RPMI7951 (cell line): ENCODE measurements at places on chromosomes 3 and 15. TPM values are rescaled to one million over a fixed set of nuclear protein-coding genes. Genes with fewer than 3 reads are reported as not detected.

GRCh38 chr3:55480911-55481743 is 6.0 kb downstream of the WNT5A start:
- peak; percentile 89 for DNase-seq

DNA sequence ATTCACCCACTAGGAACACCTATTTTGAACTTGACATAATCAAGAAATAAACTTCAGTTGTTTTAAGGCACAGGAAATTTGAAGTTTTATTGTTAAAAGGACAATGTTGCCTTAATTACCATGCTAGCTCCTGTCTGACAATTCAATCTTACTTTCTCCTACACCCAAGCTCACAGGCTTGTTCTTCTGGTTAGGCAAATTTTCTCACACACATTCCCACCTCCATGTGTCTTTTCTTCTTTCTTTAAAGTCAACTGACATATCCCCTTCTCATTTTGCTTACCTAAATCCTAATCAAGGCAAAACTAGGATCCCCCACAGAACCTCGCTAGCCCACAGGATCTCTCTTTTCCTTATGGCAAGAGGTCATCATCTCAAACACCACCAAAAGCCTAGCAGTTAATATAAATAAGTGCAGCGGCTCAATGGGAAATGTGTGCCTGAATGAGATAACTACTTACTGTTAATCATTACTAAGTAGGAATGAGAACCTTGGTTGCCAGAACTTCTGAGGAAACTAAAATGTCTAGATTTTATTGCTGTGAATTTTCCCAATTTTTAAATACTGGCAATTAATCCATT is 189.3 kb downstream of the PLCH1 start:
- DNase-seq, result no peak

DNA sequence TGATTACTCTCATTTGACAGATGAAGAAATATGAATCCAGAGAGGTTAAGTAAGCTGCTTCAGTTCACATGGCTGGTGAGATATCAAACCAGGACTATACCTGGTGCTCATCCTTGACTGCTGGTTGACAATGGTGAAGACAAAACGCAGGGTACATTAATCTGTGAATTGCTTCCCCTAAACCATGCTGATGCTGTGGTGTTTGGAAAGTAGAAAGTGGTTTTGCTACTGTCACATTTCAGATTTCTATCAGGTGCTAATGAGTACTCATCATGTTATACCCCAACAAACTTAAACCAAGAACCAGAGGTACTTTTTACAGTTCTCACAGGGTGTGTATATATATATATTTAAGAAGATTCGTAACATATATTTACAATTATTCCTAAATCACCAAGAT is 85.0 kb upstream of the PRTG start:
- DNase-seq, result no peak

DNA sequence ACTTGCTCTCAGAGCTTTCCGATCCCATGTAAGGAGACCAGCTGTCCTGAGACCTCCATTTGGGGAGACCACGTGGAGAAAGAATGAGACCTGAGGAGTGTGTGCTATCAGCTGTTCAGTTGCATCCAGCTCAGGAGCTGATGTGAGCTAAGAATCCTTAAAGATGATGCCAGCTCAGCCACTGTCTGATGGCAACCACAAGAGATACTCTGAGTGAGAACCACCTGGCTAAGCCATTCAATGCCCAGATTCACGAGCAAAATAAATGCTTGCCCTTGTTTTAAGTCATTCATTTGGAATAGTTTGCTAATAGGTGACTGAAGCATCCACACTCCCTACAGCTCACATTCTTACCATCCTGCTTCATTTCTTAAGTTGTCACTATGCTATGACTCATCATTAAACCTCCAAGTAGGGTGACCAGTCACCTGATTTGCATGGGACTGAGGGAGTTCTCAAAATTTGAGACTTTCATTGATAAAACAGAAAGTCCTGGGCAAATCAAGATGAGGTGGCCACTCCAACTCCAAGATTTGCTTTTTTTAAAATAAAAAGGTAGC is 56.4 kb downstream of the SPTSSB start:
- DNase-seq, result no peak

GRCh38 chr3:2468816-2469215 is 370.1 kb downstream of the CNTN4 start:
- DNase-seq, result no peak

- DNase-seq, result no peak
Observed at GRCh38 chr15:72249142-72249810, 18.3 kb upstream of the PKM start.

DNA sequence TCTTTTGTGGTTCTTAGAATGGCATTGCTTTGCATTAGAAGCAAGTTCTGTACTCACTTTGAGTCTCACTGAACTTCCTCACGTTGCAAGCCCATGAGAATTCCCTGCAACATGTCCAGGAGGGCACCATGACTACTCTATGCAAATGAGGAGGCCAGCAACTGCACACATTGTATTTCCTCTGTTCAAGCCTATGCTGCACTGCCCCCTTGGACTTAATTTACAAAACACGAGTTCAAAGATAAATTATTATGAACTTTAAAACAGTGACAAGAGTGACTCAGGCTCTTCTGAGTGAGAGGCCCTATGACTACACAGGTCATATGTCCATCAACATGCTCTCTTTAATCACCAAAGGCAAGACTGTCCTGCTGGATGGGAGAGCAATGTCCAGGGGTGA is 484.2 kb upstream of the ATP11B start:
- no peak for DNase-seq

DNA sequence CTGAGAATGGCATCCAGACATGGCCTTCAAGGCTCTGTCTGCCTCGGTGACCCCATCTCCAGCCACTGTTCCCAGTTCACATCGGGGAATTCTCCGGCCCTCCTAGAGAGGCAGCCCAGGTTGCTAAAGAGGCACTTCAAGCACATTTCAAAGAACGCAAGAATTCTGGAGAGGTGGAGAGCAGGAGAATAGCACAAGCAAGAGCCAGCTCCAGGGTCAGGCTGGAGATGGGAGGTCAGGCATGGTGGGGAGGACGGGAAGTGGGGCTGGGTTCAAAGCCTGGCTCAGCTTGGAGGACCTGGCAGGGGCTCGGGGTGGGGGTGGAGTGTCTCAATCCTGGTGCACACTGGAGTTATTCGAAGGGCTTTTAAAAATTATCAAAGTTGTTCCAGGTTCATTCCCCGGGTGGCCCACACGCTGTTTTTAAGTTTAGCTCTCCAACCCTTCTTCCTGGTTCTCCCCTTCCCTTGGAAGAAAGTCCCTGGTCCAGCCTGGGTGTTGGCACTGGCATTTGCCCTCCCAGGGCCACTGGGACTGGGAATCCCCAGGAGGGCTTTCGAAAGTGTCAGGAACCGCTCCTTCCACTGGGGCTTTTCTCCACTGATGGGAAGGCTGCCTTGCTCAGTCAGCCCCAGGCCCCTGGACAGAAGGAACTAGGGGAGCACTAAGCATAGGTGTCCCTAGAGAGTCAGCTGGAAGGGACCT is 35.8 kb downstream of the ZNF710 start:
- DNase-seq, result no peak

DNA sequence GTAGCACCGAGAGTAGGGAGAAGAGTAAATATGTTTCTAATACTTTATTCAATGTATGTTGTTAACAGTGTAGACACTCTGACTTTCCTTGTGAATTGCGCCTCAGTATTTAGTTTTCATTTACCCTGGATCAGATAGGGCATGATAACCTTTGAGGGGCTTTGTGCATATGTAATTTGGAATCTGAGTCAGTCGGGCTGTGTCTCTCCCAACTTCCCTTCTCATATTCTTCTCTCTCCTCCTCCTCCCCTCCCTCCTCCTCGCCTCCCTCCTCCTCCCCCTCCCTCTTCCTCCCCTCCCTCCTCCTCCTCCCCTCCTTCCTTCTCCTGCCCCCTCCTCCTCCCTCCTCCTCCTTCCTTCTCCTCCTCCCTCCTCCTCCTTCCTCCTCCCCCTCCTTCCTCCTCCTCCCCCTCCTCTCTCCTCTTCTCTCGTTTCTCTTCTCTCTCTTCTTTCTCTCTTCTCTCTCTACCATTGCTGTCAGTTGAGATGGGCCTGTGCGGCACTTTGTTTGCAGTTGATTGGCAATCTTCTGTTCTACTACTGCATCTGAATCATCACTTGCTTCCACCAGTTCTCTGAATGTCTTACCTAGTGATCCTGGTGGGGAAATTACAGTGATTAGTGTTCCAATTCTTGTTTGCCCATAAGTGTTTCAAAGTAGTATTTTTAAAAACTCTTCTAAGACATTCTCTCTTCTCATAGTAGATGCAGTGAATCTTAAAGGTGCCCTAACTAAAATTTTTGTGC is 162.3 kb downstream of the PGPEP1L start:
- no peak for DNase-seq

GRCh38 chr3:119184796-119185570 is 11.6 kb downstream of the UPK1B start:
- peak; percentile 43 for DNase-seq

DNA sequence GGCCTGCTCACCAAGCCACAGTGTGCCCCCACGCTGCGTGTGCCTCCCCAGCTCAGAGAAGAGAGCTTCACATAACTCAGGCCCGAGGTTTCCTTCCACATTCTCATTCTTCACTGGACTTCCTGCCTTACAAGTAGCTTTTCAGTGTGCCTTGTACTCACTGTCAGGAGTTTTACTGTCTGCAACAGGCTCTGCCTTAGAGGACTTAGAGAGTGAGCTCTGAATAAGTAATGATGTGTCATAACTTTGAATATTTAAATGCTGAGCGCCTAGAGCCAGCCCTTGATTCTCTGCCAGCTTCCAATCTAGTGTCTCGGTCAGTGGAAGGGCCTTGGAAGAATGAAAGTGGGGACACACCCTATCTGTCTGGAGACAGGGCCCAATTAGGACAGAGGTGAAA is 41.8 kb downstream of the ITGB5 start:
- peak; percentile 93 for DNase-seq

DNA sequence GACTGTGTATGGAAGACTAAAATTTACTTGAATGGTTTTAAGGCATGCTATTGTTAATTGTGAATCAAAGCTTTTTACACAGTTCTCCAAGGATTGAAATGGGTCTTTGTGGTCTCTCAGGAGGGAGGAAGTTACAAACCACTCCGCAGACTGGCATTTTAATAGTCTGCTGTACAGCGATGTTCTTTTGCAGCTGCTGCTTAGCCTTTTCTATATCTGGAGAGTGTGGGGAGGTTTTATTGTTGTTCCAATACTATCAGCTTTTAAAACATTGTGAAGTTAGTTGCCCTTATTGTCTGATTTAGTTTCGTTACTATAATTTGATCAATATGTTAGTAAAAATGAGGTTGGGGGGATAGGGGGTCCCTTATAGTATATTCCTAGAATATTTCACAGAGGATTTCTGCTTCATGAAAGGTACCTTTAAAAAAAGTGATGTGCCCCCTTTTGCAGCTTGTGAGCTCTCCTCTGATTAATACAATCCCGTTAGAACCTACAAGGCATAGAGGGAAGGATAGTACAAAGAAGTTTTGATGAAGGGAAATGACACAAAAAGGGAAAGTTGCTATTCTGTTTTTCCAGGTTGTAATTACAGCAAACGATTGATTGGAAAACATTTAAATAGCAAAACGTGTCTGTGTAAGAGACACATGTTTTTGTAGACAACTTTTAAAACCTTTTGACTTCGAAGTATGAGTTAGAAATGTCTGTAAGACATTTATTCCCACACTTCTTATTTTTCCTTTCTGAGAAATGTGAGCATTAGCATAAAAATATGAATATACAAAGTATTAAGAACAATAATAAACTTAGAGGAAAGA is 158.3 kb upstream of the CGNL1 start:
- DNase-seq, result peak; percentile 79

DNA sequence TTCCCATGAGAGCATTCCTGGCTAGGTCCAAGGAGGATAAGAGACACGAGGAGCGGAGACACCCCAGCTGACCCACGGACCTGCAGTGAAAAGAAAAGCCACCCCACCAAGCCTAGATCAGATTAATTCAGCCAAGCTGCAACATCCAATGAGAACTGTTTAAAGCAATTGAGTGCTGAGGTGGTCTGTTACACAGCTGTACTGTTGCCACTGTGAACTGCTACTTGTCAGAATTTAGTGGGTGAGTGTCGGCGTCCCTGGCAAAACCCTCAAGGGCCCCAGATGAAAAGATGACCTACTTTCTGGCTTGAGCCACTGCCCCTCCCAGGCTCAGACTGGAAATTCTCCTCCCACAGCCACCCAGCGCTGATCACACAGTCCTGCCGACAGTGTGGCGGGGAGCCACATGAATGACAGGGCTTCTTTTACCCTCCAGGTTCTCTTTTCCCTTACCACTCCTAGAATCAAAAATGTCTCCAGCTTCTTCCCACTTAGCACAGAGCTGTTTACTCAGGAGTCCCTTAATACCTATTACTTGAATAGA is 26.4 kb upstream of the KBTBD12 start:
- peak; percentile 5 for DNase-seq

- DNase-seq, result no peak
Observed at GRCh38 chr15:60970246-60971170, 258.6 kb downstream of the RORA start.

DNA sequence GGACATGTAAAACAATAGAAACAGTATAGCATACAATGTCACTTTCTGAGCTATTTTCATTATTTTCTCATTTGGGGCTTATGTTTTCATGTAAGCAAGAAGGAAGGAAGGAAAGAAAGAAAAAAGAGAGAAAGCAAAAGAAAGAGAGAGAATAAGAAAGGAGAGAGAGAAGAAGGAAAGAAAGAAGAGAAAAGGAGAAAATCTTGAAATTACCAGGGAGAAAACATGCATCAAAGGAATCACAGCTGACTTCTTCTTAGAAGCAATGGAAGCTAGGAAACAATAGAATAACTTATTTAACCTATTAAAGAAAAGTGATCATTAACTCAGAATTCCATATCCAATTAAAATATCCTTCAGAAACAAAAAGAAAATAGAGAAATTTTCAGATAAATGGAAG is 471.5 kb downstream of the OCA2 start:
- no peak for DNase-seq

DNA sequence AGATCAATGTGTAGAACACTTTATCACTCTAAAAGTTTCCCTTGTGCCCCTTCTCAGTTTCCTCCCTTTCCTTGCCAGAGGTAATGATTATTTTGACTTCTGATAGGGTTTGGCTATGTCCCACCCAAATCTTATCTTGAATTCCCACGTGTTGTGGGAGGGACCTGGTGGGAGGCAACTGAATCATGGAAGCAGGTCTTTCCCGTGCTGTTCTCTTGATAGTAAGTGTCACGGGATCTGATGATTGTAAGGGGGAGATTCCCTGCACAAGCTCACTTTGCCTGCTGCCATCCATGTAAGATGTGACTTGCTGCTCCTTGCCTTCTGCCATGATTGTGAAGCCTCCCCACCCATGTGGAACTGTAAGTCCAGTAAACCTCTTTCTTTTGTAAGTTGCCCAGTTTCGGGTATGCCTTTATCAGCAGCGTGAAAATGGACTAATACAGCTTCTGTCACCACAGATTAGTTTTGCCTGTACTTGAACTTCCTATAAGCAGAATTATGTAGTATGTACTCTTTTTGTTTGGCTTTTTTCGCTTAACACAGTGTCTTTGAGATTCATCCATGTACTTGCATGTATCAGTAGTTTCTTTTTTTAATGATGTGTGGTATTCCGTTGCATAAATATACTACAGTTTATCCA is 7.2 kb downstream of the FEM1B start:
- DNase-seq, result no peak

ZNF774 gene
- total RNA-seq, result 2.9 and 3.7 TPM in 2 replicates

AADAC gene
- total RNA-seq, result 0.12 and 0.49 TPM in 2 replicates

ADGRG7 gene
- not detected in 2 replicates for total RNA-seq
